Dermis microvascular lymphatic vessel endothelial cell (primary cell): ENCODE measurements at places on chromosomes 4 and X. TPM values are rescaled to one million over a fixed set of nuclear protein-coding genes. Genes with fewer than 3 reads are reported as not detected.

DNA sequence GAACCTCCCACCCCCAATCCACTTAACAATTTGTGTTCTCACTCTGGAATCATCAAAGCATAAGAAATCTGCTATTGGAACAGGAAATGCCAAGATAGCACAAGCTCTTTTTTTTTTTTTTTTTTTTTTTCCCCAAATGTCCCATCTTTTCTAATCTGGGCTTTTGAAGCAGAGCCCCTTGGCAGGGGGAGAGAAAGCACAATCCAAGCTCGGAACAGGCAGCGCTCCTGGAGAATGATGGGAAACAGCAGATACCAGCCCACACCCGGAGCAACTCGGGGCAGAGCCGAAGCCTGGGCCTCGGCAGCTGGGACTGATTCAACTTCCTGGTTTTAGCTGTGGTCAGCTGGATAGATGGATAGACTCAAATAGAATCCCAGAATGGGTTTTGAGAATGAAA lies 235.1 kb downstream of the QDPR start:
- DNase-seq: peak; percentile 9

Gene NALF2
- 0.13 and 0.51 TPM in 2 replicates for total RNA-seq

GRCh38 chrX:53088136-53088974 lies 5.6 kb upstream of the KANTR start:
- DNase-seq: peak; percentile 76

DNA sequence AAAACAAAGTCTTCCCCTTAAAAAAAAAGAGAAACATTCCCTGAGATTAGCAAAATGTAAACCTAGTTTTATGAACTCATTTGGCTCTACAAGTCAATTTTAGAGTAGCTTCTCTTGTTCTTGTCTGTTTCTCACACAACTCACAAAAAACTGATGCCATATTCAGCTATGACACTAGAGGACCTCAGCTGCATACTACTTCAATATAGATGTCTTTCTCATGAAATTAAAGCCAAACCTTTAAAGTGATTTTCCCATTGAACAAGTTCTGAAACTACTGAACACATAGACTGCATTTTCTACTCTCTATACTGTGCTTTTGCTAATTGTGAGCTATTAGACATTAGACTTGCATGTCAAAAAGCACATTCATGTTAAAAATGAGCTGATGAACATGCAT lies 49.8 kb downstream of the TBCK start:
- peak; percentile 50 for DNase-seq

- peak; percentile 28 for DNase-seq
Measured at GRCh38 chrX:102067966-102068723, 57.3 kb upstream of the TCEAL2 start.

- DNase-seq: no peak
Measured at GRCh38 chrX:55486736-55487135, 2.9 kb downstream of the USP51 start.

- no peak for DNase-seq
Measured at GRCh38 chr4:71814433-71814832, 30.6 kb upstream of the GC start.

DNA sequence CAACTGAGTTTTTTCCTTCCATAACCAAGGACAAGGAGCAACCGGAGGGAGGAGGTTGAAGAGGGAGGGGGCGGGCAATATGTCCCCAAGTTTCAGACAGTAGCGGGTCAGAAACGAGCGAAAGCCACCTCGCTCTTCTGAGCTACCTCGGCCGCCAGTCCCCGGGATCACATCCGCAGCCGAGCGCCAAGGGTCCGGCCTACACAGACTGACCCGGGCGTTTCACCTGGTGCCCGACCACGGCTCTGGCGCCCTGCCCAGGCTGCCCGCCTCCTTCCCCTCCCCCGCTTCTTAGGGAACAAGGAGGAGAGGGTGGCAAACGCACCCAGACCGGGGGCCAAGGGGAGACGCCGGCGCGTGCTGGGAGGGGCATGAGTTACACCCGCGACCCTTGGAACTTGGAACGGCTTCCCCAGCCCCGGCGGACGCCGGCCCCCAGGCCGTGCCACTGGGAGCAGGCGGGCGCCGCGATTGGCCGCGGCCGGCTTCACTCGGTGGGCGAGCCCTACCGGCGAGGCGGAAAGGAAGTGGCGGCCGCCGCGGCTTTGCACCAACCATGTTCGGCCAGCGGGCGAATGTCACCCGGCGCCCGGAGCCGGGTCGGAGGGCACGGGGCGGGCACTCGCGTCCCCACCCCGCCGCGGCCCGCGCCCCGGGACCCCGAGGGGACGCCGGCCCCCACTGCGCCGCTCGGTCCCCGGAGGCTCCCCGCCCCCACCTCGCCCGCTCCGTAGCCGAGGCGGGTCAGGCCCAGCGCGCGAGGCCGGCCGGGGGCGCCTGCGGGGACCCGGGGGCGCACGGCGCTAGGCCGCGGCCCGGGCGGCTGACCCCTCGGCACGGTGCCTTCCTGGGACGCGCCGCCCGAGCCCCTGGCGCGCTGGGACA lies 1.5 kb downstream of the IRF2 start:
- DNase-seq: no peak

Gene HTT-AS
- total RNA-seq: not detected in 2 replicates

GRCh38 chrX:865422-865821 lies 234.8 kb downstream of the SHOX start:
- DNase-seq: no peak

GRCh38 chr4:3239998-3240920 lies 8.7 kb upstream of the MSANTD1 start:
- no peak for DNase-seq

Gene PCDH7
- total RNA-seq: under 0.01 and 0.51 TPM in 2 replicates

DNA sequence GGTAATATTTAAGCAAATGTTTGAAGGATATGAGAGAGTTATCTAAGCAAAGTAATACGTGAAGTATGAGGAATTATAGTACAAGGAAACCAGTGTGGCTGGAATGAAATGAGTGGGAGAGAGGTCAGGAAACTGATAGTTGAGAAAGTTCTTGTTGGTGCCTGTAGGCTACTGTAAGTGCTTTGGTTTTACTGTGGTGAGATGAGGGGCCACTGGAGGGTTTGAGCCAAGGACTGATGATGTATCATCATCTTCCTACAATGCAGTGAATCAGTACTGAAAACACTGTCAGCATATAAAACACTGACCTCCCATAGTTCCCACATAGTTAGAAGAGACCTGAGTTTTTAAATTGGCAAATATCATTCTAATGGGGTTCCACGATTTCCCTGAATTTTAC lies 367.5 kb upstream of the CTSO start:
- no peak for DNase-seq

Gene PNPLA4
- 10.1 and 13.0 TPM in 2 replicates for total RNA-seq

- DNase-seq: no peak
Measured at GRCh38 chr4:92961881-92962280, 658.1 kb downstream of the GRID2 start.
